ENCODE measurements at places on chromosomes 6 and 20.

DNA sequence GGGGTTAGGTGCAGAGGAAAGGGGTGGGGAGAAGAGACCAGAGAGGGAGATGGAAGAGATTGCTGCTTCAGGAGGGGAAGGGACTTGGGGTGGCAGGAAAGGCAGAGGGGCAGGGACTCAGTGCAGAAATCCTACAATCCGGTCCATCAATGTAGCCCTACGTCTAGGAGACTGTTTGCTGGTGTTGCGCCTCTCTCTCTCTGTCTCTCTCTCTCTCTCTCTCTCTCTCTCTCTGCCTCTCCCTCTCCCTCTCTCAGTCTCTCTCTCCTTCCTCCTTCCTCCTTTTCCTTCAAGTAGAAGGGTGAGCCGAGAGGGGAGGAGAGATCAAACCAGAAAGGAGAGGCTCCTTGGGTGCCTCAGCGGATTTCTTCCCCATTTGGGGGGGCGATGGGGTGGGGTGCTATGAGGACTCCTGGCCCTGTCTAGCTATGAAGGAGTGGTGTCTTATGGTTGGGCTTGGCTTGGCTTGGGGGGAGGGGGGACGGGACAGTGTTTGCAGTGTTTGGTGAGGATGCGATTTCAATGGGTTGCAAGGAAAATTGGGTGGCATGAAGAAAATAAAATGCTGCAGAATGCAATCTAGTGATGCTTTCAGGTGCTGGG is 181.2 kb downstream of the TBXT start:
- no peak for DNase-seq

DNA sequence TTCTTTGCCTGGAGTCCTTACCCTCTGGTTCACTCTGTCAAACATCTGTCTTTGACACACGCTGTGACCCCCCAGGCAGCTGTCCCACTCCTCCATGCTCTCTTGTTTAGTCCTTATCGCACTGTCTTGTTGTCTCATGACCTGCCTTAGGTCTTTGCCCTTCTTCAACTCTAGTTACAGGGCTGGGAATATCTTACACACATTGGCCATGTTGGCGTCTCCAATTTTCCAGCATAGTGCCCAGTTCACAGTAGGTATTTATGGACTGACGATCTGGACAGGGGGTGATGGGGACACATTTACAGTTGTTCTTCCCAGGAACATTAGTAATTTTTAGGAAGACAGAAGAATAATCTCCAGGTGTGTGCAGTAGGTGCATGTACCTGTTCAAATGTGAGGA is 129.7 kb upstream of the SLC22A16 start:
- no peak for DNase-seq

DNA sequence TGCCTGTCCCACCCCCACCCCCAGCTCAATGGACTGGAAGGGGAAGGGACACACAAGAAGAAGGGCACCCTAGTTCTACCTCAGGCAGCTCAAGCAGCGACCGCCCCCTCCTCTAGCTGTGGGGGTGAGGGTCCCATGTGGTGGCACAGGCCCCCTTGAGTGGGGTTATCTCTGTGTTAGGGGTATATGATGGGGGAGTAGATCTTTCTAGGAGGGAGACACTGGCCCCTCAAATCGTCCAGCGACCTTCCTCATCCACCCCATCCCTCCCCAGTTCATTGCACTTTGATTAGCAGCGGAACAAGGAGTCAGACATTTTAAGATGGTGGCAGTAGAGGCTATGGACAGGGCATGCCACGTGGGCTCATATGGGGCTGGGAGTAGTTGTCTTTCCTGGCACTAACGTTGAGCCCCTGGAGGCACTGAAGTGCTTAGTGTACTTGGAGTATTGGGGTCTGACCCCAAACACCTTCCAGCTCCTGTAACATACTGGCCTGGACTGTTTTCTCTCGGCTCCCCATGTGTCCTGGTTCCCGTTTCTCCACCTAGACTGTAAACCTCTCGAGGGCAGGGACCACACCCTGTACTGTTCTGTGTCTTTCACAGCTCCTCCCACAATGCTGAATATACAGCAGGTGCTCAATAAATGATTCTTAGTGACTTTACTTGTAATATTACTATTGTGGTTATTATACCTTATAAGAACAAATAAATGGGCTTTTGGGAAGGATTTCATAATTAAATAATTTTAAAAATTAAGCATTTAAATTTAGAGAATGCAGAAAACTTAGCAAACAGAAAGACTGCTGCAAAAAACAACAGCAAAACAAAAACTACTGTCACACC is 8.4 kb downstream of the CDKN1A start:
- DNase-seq, result no peak

DNA sequence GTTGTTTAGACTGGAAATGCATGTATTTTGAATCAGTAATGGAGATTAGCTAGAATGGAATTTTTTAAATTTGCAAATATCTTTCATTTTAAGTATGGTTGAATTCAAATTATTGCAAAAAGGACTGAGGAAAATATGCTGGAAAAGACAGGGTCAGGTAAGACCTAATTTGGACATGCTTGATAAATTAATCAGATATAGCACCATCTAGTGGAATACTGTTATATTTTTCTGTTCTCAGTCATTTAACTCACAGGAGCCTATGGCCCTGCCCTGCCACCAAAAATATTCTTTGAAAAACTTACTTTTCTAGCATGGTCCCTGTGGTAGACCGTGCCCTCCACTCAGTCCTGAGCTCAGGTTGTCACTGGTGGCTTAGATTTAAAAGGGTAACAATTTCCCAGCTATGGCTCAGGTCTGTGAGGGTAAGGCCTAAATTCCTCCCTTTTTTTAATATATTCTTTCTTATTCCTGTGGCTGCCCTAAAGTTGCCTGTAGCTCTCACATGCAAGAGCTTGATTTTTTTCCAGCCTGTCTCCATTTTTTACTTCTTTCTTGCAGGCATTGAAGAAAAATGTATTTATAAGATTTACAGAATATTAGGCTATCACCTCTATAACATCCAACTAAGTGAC is 25.3 kb upstream of the KIAA1586 start:
- DNase-seq, result no peak

DNA sequence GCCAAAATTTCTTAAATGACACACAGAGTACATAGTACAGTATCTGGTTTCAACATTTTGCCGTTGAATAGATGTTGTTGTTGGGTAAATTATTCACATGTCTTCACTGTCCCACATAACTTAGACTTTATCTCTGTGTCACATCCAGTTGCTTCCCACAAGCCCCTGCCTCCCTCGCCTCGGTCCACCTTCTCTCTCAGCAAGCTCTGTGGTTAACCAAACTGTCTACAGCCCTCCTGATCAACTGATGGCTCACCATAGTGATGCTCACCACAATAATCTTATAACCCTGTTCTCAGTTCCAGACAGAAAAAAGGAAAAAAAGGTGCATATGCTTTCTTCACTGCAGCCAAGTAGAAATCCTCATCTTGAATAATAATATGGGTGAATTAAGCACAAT is 23.0 kb downstream of the IL17F start:
- no peak for DNase-seq

- DNase-seq, result no peak
Measured at GRCh38 chr20:17835934-17836300, 132.7 kb downstream of the SNX5 start.

- DNase-seq, result peak; percentile 55
Measured at GRCh38 chr6:2196079-2196679, 49.2 kb downstream of the GMDS start.

- no peak for DNase-seq
Measured at GRCh38 chr20:63968136-63968927, 1.4 kb downstream of the ZNF512B start.

GRCh38 chr6:53347250-53347920 is 1.4 kb downstream of the ELOVL5 start:
- peak; percentile 18 for DNase-seq

- no peak for DNase-seq
Measured at GRCh38 chr20:10542442-10542841, 107.3 kb downstream of the SLX4IP start.

DNA sequence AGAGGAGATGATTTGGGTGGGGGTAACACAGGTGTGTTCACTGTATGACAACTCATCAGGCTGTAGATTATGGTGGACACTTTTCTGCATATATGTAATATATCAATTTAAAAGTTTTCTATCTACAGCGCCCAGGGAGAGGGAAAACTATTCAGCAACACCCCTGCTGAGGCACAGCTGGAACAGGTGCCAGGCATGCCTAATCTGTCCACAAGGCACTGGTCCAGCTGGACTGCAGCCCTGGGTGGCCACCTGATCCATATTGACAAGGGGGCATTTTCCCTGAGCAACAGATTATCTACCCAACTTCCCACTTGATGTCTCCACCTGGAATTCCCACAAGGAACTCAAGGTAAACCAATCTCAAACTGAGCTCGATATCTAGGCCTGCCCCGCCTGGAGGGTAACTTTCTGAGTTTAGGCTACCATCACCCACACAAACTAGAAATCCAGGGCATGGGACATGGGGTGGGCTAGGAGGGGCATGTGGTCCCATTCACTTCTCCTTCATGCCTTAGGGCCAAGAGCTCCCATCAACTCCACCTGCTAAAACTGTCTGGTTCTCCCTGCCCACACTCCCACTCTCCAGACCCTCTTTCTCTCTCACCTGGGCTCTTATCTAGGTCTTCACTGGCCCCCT is 4.6 kb downstream of the SLC22A16 start:
- DNase-seq, result no peak

GRCh38 chr20:63155266-63156165 is 60.4 kb downstream of the YTHDF1 start:
- no peak for DNase-seq

GRCh38 chr6:37507690-37508421 is 8.2 kb upstream of the CCDC167 start:
- DNase-seq, result no peak

- peak; percentile 72 for DNase-seq
Measured at GRCh38 chr20:4555188-4555890, 166.4 kb upstream of the PRND start.

DNA sequence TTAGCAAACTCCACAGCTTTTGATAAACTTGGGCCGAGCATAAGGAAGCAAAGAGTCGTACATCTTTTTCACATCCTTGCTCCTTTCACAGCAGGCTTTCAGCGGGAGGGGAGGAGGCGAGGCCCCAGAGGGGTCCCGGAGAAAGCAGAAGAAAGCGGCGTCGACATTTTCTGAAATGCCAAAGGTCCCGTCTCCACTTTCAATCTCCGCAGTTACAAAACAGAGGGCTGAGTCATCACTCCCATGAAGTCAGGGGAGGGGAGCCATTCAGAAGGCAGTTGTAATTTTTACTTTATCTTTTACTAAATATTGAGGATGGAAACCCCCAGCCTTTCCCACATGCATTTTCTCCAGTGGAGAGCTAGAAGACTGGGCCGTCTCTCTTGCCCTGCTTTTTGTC is 174.2 kb upstream of the THBS2 start:
- DNase-seq, result peak; percentile 73

- peak; percentile 36 for DNase-seq
Measured at GRCh38 chr6:145147981-145148749, 587.2 kb downstream of the EPM2A start.

Data from brain microvascular endothelial cell (primary cell).